ENCODE measurements at places on chromosomes 12 and 14.

- no peak for DNase-seq
Observed at GRCh38 chr12:30970559-30971197, 44.1 kb downstream of the TSPAN11 start.

- DNase-seq: no peak
Observed at GRCh38 chr12:15423629-15424028, 101.3 kb downstream of the PTPRO start.

DNA sequence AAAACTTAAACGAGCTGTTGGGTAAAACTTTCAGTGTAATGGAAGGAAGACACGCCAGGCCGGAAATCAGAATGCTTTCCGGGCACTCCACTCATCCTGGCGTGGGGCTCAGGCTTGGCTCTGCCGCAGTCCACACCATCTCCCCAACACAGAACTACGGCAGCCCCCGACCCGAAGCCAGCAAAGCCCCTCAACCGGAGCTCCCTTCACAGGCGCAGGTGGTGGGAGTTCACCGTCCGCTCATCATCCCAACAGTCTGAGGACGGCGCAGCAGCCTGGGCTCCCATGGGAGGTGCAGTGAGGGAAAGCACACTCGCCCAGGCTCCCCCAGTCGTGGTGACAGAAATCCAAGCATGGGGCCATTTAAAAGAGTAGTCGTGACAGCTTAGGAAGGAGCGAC lies 11.0 kb upstream of the MMP17 start:
- no peak for DNase-seq

DNA sequence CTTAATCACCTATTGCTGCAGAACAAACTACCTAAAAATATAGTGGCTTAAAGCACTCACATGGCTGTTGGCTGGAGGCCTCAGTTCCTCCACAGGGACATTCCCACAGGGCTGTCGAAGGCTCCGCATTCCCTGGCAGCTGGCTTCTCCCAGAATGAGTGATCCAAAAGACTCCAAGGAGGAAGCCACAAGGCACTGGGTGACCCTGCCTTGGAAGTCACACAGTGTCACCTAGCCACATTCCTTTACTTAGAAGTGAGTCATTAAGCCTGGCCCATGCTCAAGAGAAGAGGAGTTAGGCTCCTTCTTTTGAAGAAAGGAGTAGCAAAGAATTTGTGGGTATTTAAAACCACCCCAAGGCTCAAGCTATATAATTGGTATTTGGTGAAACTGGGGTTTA lies 63.9 kb upstream of the MAP1LC3B2 start:
- DNase-seq: no peak
